SK-N-DZ (cell line): ENCODE measurements at places on chromosomes 5 and 9.
A peak's percentile ranks its signal among the peaks of the same experiment; 100 is the strongest.

- peak; percentile 94 for DNase-seq
Observed at GRCh38 chr9:113410207-113410864, at the start of the genes C9orf43 and POLE3. C9orf43 (plus strand) TSS chr9:113410747; CDS start chr9:113413494, 2,747 bp downstream. POLE3 (minus strand) TSS chr9:113410675; CDS start chr9:113410293, 382 bp downstream.

- no peak for DNase-seq
Observed at GRCh38 chr5:147170603-147171002, 64.2 kb upstream of the STK32A start.

DNA sequence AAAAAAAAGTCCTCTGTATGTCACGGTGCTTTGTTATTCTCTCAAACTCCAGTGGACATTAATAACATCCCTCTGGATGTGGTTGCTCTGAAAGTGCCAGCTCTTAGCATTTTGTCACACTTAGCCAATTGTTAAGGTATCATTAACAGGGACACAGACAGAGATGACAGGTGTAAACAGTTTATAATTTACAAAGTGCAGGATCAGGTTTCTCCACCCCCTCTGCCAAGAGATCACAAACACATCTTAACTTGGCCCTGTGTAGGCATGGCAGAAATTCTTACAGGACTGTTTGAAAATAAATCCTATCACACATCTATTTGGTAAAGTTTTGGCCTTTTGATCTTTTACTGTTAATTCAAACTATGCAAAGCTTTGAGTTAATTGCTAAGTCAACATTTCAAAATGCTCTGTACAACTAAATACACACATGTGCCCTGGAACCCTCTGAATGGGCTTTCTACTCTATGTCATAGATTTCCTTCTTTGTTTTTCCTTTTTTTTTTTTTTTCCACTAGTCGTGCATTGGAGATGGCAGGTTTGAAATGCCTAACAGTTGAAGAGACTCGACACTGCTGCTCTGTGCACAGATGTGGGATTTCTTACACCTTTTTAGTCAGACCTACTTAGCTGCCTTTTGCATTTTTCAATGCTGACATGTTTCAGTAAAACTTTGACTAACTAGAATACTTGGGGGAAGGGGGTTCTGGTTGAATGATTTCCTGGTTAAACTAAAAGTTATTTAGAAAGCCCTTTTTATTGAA lies 41.7 kb downstream of the SEMA6A start:
- DNase-seq, result no peak

DNA sequence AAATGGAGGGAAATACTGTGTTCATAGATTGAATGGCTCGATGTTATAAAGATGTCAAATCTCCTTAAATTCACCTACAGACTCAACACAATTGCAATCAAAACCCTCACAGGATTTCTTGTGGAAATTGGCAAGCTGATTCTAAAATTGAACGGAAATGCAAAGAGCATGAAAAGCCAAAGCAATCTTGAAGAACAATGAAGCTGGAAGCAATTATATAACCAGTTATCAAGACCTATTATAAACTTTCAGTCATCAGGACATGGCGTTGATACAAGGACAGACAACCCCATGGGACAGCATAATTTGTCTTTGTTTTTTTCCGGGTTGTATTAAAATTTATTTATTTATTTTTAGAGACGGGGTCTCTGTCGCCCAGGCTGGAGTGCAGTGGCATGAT lies 53.5 kb upstream of the OTULINL start:
- no peak for DNase-seq

DNA sequence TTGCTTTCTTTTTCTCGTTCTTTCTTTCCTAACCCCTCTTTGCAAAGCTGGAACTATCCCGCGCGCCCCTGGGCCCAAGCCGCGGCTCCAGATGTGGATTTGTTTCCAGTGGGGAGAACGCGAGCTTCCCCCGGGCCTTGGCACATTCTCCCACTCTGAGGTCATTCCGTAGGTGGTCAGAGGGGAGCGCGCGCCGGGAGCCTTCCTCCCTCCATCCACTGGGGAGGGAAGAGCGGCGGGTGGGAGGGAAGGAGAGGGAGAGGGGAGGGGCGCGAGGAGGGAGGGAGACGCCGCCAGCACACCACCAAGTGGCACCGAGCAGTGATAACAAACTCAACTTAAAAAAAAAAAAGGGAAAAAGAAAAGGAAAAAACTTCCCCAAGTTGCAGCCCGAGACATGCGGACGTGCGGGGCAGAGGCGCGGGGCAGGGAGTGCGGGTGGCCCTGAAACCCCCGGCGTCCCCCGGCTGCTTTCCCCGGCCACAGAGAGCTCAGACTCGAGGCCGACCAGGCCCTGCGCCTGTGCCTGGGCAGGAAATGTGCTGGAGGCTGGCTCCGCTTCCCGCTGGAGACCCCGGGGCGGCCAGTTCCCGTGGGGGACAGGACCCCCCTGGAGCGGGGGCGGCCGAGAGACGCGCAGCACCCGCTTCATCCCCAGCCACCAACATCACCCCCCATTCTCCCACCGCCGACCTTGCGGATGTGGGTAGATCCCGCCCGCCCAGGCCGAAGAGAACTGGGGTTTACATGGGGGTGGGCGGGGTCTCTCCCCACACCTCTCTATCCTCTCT lies 3.1 kb downstream of the IER5L start:
- DNase-seq, result peak; percentile 68

- peak; percentile 41 for DNase-seq
Observed at GRCh38 chr9:86099701-86100364, 475 bp upstream of the GOLM1 start.

GRCh38 chr9:70003901-70004714 lies 39.5 kb upstream of the MAMDC2 start:
- no peak for DNase-seq

- no peak for DNase-seq
Observed at GRCh38 chr5:52840277-52841050, 52.7 kb downstream of the ITGA1 start.

GRCh38 chr9:116003397-116003796 lies 150.2 kb upstream of the PAPPA start:
- DNase-seq, result no peak

DNA sequence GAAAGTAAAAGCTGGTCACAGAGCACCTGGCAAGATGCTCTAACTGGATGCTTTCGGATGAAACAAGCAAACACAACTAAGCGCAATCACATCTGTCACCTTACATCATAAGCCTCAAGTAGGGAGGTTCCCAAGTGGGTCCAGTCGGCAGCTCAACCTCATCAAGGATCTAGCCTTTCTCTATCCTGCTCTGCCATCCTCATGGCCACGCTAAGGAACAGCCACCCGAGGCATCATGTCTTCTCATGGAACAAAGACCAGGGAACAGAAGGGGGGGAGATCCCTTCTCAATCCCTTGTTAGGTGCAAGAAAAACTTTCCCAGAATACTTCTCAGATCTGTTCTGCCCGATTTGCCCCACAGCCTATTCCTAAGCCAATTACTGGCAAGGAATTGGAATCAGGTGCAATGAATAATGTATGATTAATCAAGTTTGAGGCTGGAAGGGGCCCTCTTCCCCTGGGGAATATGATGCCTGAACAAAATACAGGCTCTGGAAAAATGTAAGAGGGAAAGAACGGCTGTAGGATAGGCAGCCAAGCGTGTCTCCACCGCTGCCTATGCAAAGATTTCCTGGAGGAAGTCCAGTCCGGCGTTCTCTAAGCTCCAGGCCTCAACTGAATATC lies 1.3 kb upstream of the HABP4 start:
- DNase-seq, result no peak

GRCh38 chr5:2300861-2301574 lies 418.3 kb upstream of the IRX4 start:
- no peak for DNase-seq

DNA sequence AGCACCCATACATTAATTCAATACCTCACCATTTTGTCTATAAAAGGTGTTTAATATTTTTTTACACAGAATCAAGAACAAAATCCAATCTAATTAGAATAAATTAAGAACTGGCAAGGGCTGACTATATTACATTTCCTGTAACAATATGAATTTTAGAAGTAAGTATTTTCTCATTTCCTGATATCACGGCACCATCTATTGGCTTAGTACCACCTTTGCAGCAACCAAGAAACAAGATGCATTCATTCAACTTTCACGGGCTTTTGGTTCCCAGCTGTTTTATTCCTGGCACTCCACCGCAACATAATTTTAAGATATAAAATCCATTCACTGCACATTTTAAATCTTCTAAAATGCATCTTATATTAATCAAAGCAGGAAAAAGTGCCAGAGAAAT lies 20.6 kb downstream of the PSMB7 start:
- DNase-seq, result no peak

- DNase-seq, result no peak
Observed at GRCh38 chr5:140548300-140548688, 832 bp downstream of the EIF4EBP3 start.

DNA sequence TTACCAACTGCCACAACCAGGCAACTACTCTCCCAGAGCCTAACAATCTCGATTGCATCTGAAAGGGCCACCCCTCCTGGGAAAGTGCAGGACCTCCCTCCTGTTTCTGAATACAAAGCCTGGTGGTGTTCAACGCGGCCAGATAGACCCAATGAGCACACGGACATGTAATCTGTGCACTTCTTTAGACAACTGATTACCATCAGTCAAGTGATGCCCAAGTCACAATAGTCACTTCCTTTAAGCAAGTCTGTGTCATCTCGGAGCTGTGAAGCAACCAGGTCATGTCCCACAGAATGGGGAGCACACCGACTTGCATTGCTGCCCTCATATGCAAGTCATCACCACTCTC lies 739 bp downstream of the C9orf72 start:
- DNase-seq, result peak; percentile 27

- peak; percentile 6 for DNase-seq
Observed at GRCh38 chr5:39424736-39425637, at the start of gene DAB2. DAB2 (minus strand) TSS chr5:39424980; CDS start chr5:39394320, 30,660 bp downstream.

DNA sequence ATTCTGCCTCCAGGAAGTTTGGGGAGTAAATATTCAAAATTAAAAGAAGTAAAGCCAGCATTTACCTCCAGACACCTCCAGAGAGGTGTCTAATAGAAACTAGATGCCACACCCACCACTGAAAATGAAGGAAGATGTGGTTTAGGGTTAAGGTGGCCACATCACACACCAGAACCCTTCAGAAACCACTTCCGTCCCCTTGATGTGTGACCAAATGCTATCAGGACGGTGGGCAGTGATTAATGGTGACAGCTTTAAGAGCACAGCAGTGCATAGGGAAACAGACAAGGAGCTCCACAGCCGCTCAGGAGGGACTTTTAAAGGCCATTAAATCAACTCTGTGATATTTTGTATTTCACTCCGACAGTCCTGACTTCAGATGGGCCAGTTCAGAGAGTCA lies 295.2 kb downstream of the BRINP1 start:
- DNase-seq, result no peak
